KBM-7 (cell line): ENCODE measurements at places on chromosomes 12 and 14.

- no peak for DNase-seq
These were observed 599 bp downstream of the PAPLN start for GRCh38 chr14:73237786-73238423.

DNA sequence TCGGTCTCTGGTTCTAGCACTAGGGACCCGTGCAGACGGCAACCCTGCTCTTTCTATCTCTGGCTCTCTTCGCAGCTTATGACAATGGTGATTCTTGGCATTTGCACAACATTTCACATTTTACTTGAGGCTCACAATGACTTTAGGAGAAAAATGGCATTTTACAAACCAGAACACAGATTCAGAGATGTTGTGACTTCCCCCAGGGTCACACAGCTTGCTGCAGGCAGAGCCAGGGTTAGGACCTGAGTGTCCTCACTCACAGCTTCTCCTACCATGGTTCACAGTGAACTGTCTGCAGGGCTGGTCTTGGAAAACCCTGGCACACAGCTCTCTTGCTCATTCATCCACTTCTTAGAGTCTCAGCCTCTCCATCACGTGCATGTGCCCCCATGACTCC lies 23.7 kb downstream of the P2RX7 start:
- no peak for DNase-seq

DNA sequence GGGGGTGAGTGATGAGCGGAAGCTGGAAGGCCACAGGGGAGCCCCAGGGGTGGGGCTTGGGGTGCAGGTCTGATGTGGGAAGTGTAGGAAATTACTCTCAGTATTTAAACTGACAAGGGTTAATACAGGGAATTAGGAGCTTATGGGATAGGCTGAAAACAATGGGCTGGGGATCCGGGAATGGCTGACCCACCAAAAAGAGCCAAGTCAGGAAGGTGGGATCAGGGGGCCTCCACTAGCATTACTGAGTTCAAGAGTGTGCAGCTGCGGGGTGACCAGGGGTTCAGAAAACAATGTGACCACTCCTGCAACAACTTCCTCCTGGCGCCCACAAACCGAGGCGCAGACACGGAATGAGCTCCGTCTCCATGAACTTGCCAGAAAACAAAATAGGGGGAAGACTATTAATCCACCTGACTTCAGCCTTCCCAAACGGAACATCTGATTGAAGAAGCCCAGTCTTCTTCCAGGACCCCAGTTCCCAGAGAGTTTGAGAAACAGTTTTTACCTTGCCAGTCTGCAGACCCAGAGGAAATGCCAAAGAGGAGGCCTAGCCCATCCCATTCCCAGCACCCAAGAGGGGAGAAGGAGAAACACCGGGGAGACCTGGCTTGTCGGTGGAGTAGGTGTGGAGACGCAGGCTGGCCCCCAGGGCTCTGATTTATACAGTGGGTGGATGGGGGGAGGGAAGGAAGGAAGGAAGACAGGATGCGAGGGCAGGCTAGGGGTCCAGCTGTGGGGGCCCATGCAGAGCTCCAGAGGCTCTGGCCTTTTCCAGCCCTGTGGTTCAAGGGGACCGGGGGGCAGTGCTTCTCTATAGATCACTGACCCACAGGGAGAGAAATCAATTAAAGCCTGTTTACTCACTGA lies 16.5 kb upstream of the YY1 start:
- DNase-seq: peak; percentile 57

- peak; percentile 5 for DNase-seq
These were observed 13.3 kb upstream of the GRIP1 start for GRCh38 chr12:66692170-66692569.

DNA sequence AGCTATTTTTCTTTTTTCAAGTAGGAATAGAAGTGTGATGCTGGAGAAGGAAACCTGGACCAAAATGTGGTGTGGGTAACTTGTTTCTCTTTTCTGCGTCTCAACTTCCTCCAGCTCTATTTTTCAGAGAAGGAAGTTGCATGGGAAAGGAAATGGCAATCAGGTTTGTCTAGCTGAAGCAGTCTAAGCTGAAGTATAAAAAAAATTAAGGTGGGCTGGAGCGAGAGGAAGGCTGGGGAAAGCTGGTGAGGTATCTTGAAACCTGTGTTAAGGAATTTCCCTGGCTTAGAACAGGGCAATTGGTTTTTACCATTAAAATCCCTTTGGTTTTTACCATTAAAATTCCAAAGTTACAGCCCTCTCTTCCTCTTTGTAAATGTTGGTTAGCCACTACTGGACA lies 34.2 kb upstream of the NINJ2 start:
- peak; percentile 40 for DNase-seq

- DNase-seq: peak; percentile 83
These were observed 148.1 kb upstream of the NRXN3 start for GRCh38 chr14:78022059-78022458.

GRCh38 chr12:43316520-43316919 lies 235.5 kb downstream of the ADAMTS20 start:
- DNase-seq: no peak

- DNase-seq: no peak
These were observed 58.9 kb upstream of the FRMD6 start for GRCh38 chr14:51592836-51593235.

- no peak for DNase-seq
These were observed 44.6 kb downstream of the DCAF5 start for GRCh38 chr14:69108358-69108757.

DNA sequence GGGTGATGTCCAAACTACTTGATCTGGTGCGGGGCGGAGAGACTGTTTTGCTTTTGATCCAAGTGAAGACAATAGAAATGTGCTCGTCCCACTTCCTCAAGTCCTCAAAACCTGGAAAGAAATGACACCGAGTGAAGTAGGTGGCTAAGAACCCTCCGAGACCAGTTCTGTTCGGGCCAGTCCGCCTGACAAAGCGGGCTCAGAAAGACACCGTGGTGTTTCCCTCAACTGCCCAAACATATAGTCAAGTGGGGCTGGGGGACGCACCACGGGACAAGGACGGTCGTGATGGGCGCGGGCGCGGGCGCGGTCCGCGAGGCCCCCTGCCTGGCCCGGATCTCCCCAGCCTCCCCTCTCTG lies 1.6 kb downstream of the PHLDA1 start:
- DNase-seq: no peak

DNA sequence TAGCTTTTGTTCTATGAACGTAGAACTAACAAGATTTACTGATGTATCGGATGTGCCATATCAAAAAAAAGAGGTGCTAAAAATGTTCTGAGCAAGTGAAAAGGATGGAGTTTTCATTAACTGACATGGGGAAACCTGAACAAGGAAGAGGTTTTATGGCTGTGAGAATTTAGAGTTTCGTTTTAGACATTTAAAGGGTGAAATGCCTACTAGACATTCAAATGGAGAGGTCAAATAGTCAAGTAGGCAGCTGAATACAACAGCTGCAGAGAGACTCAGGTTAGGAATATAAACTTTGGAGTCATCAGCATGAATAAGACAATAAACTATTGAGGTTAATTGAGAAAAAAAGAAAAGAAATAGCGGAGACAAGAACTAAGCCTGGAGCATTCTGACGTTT lies 364.9 kb upstream of the GARIN6 start:
- DNase-seq: no peak

- no peak for DNase-seq
These were observed 65.9 kb upstream of the JDP2 start for GRCh38 chr14:75361751-75362433.

DNA sequence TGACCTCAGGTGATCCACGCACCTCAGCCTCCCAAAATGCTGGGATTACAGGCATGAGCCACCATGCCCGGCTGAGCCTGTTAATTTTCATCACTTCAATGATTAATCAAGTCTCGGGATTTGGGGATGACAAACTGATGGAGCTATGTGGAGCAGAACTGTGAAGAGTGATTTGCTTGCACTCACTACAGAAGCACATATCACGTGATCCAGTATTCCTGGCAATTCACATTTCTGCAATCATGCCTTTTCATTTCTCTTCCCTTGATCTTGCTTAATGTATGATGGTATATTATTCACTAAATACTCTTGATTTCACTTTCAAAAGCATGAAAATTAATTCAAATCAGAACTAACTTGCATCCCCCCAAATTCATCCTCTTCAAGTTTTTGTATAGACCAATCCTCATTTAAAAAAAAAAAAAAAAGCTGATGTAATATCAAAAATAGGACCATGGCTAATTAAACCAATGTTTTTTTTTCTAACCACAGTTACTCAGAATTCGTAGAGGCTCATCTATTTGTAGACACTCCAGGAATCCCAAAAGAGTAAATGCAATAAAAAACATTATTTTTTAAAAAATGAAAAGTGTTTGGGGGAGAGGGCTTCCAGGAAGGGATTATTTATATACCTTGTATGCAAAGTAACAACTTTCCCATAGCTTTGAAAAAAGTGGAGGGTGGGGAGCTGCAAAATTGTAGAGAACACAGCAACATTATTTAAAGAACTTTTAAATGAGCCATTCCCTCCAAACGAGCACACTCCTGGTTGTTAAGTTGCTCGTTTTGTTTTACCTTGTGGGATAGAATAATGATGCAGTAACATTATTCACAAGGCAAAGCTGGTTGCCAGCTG lies 7.0 kb upstream of the ATXN2 start:
- DNase-seq: no peak

DNA sequence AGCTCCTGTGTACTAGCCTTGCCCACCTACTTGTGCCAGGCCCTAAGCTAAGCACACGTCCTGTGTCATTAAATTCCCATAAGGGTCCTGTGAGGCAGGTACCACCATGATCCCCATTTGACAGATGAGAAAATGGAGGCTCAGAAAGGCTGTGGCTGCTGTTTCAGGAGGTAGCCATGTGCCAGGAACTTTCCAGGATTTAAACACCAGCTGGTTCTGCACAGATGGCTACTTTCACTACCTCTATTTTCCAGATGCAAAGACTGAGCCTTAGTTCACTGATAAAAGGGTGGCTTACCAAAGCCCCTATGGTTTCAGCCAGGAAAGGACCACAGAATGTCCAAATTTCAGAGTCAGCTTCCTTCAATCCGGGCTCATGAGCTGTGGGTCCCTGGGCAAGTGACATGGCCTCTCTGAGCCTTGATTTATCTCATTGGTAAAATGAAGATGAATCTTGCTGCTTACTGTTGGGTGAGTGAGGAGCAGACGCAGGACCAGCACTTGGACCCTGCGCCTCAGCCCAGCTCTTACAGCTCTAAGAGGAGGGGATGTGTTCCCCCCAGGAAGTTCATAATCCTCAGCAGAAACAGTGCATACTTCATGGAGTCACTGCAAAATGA lies 23.5 kb downstream of the CMKLR1 start:
- DNase-seq: no peak
